H54 (cell line): ENCODE measurements at places on chromosomes 3 and 15.
A peak's percentile ranks its signal among the peaks of the same experiment; 100 is the strongest.

DNA sequence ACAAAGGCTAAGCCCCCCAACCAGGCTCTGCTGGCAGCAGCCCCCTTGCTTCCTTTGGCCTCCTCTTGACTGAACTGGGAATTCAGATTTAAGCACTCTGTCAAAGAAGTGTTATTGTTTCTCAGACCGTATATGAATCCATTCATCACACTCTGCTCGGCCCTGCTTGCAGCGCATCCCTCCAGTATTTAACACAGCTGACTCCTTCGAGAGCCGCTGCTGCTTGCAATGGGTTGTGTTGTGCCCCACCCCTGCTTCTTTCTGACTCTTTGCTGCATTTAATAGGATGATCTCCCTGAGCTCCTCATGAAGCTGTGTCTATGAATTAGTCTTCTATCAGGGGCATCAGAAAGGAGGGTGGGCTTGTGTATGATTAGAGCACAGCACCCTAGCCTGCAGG, 31.2 kb downstream of the C3orf20 start:
- DNase-seq = no peak

- DNase-seq = peak; percentile 7
These were observed 47.2 kb upstream of the TEX55 start for GRCh38 chr3:119098619-119099222.

- no peak for DNase-seq
These were observed 6.9 kb upstream of the RFTN1 start for GRCh38 chr3:16520241-16520969.

GRCh38 chr15:94021621-94022320, 209.6 kb upstream of the MCTP2 start:
- no peak for DNase-seq

DNA sequence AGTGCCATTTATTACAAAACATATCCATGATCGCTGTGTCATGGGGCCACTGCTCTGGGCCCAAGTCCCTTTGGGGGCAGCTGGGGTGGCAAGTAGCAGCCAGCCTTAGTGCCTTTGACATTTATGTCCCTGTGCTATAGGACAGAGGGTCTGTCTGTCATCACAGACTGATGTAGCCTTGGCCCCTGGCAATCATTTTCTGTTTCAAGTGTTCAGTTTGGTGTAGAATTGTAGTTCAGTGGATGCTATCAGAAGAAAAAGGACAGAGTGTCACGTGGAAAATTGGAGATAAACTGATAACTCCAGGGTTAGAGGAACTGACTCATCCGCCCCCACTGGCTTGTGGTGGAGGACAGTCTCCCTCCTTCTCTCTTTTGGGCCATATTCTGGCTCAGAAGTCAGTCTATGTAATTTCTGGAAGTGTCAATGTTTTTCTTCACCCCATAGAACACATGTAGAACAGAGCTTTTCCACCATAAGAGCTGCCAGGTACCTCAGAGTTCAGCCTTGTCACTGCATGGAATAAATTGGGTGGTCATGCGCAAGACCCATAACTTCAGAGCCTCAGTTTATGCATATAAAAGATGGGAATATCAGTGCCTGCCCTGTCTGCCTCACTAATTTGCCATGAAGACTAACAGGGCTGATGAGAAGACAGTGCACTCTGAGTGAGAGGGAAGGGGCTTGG, 4.5 kb upstream of the MRPS22 start:
- DNase-seq = no peak

DNA sequence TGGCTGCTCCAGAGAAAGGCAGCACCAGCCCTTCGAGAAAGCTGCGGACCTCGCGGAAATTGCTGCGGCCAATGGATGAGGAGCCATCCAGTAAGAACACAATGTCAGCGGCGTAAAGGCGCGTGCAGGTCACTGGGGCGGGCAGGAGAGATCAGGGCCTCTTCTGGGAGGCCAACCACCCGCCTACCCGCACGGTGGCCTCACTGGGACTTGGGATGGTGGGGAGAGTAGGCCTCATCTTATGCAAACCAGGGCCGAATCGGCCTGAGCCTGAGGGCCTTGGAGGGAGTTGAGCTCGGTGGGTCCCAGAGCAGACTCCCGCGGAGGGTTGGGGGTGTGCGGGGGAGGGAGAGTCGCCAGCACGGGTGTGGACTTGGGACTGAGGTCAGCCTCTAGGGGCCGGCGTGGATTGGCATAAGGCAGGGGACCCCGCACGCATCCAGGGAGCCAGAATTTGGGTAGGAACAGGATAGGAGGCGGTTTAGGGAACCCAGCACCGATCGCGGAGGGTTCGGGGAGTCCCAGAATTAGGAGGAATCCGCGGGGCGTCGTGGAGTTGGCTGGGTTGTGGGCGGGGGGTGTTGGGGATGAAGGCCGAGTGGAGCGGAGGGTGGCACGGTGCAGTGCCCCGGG, 596 bp downstream of the COL7A1 start:
- no peak for DNase-seq

DNA sequence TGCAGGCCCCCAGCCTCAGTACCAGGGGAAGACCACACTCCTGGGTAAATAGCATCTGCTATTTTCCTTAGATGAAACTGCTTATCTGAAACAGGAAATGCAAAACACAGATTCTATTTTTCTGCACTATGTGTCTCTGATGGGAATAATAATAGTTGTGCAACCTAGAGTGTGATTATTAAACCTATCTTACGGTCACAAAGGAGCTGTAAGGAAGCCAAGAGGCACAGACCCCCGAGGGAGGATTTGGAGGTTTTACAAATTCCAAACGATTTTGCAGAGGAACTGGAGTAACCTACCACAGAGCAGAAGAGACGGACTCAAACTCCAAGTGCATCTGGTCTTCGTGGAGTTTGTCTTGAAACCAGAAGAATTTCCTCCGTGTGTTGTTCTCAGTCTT, 14.1 kb upstream of the APOD start:
- no peak for DNase-seq

DNA sequence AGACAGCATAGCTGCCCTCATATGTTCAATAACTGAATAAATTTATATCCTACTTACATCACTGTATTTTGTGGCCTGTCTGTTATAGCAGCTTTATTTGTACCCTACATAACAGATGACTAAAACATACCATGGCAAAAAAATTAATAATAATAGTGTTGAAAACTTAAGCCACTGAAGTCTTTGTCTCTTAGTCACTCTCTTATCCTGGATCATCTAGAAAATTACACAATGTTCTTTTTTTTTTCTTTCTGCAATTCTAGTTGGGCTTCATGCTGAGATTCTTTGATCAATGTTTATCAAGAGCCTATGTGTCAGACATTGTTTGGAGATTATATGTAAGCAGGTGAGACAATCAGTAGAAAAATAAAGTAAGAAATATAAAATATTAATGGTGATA, 519.3 kb upstream of the ARPP21 start:
- no peak for DNase-seq

DNA sequence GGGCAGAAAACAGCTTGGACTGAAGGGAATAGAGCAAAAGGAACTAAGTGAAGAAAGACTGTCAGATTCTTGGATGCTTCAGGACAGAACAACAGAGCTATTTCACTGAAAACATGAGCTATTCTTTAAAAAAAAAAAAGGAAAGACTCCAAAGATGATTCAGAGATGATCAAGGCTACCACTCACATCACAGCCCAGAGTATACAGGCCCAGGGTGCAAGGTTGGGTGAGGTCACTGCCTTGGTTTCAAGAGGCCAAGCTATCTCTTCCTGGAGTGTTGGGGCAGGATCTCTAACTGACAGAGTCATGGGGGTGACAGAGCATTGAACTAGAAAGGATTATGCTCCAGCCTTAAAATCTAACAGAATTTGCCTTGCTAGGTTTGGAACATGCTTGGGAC, 118.1 kb downstream of the AGBL1 start:
- DNase-seq = no peak

DNA sequence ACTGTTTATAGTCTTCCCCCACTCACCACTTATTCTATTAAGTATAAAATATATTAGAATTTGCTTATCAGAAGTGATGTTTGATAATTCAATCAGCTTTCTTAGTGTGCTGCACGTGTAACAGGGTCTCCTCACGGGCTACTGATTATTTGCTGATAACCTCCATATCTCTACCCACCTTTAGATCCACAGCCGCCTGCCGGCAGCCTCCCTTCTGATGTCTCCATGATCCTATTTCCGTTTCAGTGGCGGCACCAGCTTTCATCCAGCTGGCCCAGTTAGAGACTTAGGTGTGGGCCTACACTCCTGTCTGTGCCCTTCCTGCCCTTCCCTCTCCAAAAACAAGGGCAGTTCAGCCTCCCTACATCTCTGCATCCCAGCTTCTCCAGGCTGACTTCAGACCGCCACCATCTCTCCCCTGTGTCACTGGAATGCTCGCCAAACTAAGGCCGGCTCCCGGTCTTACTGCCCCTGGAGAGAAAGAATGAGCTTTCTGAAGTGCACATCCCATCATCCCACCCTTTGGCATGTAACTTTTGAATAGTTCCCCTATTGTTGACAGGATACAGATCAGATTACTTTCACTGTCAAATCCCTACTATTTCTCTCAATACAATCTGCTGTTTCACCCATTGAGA, 76.6 kb upstream of the PRTG start:
- DNase-seq = no peak

DNA sequence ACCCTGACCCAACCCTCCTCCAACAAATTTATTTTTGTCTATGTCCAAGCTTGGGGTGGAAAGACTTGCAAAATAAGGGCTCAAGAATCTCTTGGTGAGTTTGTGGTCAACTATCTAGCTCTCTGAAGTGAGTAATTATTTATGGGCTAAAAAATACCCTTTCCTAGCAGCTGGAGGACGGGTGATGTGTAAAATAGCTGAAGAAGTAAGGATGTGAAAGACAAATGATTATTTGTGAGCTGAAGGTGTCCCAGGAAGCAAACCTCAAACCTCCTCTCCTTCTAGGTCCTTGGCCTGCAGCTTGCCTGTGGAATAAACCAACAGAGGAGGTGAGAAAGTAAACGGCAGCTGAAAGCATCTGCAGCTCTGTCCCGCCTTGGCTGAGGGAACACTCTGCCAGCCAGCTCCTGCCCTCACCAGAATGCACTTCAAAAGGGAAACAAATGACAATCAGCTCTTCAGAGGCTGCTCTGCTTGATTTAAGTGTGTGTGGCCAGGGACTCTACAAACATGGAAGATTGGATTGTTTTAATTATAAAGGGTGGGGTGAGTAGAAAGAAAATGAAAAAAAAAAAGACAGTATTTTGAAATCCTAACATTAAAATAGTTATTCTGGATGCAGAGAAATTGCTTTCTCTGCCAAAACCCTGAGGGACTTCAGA, 60.3 kb downstream of the TM4SF4 start:
- no peak for DNase-seq

GRCh38 chr3:32484436-32484835, 18.2 kb downstream of the CMTM6 start:
- DNase-seq = no peak

DNA sequence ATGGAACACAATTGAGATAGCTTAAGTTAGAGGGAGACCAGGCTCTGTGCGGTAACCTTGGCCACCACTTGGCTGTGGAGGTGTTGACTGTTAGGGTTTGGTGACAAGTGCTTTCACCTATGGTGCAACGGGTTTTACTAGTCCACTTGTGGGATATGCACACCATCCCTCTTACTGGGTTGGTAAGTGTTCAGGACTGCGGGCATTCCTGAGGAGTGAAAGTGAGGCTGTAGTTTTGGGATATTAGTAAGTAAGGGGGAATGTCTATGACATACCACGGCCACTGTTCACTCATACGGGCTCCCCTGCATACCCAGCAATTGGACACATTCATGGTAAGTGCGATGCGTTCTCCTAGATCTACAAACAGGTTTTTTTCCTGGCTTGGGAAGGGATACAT, 8.0 kb upstream of the RAD54L2 start:
- no peak for DNase-seq
